CD4-positive, alpha-beta T cell treated with Interleukin-10 for 1 hour (primary cell): ENCODE measurements at places on chromosomes 16 and 17.

DNA sequence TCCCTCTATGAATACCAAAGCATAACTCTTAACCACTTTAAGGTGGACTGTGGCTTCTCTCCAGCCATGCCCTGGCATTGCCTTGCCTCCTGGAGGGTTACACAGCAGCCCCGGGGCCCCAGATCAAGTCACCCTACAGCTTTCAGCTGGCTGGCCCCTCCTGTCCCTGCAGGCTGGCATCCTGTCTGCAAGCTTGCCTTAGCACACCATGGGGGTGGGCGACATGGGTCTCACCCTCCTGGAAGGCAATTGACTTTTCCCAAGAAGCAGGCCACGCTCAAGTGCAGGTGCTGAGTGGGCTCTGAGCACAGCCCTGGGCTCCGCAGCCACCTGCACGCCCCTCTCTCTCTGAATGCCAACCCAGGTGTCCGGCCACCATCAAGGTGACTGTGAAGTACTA is 25.8 kb upstream of the AKTIP start:
- no peak for DNase-seq

DNA sequence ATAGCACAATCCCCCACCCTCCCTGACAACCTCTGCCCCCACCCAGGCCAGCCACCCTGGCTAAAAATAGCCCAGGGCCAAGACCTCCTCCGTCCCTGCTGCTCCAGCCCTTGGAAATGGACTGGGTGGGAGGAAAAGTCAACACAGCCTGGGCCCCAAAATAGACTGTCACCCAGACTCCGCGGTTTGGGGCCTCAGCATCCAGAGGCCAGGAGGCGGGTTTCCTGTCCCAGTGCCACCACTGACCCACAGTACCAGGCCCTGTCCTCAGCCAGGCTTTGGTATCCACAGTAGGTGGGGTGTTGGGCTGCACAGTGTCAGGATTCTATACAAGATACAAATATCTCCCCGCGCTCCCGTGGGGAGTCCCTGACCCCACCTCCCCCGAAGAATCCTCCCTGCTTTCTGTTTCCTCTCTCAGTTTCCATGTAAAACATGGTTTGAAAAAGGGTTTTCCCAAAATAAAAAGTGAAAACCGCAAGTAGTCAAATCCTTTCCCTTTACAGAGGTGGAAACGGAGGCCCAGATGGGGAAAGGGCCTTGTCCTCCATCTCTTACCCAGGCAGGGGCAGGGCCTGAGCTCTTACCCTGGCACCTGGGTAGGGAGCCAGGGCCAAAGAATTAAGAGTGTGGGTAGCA is 20.1 kb downstream of the CPNE2 start:
- DNase-seq, result no peak

DNA sequence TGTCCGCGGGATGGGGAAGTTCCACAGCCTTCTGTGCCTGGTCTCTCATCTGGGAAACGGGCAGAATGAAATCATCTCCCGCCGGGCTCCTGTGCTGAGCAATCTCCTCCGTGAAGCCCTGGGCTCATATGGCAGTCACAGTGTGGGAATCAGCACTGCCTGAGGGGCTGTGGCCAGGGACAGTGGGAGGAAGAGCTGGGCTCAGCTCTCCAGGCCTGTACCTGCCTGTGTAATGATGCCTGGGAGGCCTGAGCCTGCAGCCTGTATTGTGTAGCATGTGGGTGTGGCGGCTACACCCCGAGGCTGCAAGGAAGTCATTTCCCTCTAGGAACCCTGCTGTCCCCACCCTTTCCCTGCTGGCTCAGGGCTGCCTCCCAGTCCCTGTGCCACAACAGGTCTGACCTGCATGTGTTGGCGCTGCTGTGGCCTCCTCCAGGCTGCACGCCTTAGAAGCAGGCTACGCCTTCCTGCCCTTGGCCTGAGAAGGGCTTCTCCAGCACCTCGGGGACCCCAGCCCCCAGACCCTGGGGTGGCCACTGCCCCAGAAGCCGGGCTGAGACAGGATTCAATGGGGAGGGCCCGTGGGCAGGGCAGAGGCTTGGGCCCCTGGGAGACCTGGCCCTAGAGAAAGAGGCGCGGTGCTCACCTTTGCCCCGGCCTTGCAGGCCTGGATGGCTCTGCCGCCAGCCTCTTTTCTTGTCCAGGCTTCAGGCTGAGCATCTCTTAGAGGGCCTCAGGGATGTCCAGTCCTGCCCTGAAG is 2.1 kb downstream of the ITGB4 start:
- no peak for DNase-seq

GRCh38 chr17:81481073-81481799 is 31.4 kb downstream of the ACTG1 start:
- peak; percentile 73 for DNase-seq

DNA sequence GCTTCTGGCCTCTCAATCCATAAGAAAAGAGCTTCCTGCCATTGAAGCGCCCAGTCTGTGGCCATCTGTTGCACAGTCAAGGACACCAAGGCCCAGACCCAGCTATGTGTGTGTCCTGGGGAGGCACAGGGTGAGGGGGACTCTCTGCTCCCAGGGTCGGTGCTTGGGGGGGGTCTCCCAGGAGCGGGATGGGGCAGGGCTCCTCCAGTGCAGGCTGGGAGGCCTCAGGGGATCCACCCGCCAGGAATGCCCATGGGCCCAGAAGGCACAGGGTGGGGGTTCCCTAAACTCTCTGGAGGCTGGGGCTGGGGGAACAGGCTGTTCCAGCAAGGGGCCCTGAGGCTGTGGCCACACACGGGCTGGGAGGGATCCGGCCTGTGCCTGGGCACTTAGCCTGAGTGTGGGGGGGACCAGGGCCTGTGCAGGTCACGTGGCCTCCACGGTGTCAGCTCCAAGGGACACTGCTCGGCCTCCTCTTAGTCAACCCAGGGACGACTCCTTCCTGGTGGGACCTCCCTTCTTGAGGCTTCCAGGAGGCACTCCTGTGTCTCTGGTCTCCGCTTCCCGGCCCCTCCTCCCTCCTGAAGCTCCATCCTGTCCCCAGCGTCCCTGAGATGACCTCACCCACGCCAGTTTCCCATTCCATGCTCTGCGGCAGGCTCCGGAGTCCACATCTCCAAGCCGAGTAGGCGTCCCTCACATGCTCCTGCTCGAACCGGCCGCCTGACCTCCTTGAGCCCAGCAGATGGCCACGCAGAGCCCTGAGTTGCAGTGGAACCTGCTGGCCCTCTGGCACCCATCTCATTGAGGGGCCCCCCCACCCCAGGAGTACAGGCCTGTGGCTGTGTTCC is 23.1 kb upstream of the BAHCC1 start:
- DNase-seq, result no peak

GRCh38 chr16:54657058-54657708 is 273.5 kb upstream of the IRX5 start:
- no peak for DNase-seq

DNA sequence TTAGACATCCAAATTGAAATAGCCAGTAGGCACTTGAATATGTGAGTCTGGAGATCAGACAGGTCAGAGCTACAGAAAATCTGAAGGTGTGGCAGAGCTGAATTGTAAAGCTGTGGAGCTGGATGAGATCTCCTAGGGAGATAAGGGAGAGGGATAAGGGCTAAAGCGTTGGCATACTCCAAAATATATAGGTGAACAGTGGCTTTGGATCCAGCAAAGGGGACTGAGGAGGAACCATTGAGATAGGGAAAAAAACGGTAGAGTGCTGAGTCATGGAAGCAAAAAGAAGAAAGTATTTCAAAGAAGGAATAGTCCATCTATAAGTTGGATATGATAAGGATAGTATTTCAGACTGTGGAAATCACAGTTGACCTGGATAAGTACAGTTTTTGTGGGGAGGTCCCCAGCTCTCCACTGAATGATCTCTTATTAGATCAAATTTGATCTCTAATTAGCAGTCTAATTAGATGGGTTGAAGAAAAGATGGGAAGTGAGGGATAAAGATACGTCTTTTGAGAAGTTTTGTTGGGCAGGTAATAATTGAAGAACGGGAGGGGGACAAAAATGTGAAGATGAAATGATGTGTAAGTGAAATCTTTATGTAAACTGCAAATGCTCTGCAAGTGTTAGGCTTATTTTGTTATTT is 587 bp upstream of the DBF4B start:
- peak; percentile 13 for DNase-seq

GRCh38 chr17:7794075-7794663 is 39.8 kb upstream of the KDM6B start:
- no peak for DNase-seq

- DNase-seq, result no peak
These were observed 855 bp downstream of the TMEM204 start for GRCh38 chr16:1534021-1535020.

- peak; percentile 89 for DNase-seq
These were observed at the start of gene E2F4 for GRCh38 chr16:67191995-67192681. TSS of gene E2F4 (plus strand) at chr16:67192155. CDS start at chr16:67192228, 73 bp downstream.

- no peak for DNase-seq
These were observed 49.4 kb downstream of the RABEP1 start for GRCh38 chr17:5331506-5331905.

- DNase-seq, result no peak
These were observed 113.8 kb downstream of the SOCS1 start for GRCh38 chr16:11142261-11142630.

GRCh38 chr16:77758046-77758445 is 30.3 kb upstream of the VAT1L start:
- no peak for DNase-seq

DNA sequence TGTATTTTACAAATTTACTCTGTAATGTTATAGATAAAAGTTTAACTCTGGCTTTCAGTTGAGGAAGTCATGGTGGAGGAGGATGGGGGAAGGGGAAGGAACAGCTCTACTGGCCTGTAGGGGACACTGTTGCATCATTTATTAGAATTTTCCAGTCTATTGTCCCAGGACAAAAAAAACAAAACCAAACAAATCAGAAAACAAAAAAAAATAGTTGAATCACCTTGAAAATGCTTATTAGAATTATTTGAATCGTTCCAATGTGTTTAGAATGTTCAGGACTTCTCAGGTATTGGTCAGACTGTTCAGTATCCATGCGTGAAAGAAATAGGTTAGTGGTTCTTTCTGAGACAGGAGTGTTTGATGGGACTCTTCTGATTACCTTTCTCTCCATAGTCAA is 242.0 kb downstream of the FTO start:
- DNase-seq, result peak; percentile 21

GRCh38 chr17:71558901-71559300 is 561.9 kb upstream of the SOX9 start:
- no peak for DNase-seq

DNA sequence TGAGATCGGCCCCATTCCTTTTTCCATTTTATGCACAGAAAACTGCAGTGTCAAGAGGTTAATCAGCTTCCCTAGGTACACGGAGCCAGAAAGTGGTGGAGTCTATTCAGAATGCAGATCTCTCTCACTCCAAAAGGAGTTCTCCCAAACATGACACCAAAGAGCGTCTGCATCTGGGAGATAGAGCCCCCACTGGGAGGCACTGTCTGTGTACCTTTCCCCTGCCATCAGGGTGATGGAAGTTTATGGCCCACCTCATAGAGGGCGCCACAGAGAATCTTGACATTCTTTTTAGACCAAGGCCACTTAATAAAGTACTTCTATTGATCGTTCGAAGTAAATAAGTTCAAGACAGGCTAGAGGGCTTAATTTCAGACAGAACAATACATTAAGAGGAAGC is 493.7 kb upstream of the ERCC4 start:
- no peak for DNase-seq

DNA sequence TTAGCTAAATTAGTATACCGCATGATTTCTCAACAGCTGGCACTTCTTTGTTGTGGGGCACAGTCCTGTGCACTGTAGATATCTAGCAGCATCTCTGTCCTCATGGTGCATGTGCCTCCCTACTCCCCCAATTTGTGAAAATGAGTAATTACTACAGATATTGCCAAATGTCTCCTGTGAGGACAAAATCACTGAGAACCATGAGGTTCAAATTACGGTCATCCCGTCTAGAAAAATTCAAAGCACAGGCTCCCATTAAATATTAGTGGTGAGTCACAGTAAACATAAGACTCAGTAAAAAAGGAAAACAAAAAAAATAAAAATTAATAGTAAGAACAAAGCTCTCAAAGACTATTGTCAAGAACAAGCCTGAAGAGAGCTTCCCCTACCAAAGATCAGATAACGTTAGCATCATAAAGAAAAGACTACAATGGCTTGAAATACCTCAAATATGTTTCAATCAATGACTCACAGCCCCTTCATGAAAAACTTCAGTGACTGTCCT is 57.8 kb downstream of the STH start:
- no peak for DNase-seq

DNA sequence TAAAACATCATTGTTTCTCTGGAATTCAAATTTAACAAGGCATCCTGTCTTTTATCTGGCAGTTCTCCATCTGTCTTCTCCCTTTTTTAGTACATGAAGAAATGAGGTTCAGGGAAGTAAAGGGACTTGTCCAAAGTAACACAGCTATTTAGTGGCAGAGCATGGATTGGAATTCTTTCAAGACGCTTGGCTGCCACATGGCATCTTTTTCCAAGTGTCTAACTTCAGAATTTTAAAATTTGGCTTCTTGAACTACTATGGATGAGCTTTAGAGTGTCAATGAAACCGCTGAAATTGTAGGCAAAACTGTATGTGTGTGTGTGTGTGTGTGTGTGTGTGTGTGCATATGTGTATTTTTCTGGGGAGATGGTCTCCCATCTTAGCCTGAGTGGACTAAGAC is 5.2 kb upstream of the TMIGD1 start:
- DNase-seq, result no peak

DNA sequence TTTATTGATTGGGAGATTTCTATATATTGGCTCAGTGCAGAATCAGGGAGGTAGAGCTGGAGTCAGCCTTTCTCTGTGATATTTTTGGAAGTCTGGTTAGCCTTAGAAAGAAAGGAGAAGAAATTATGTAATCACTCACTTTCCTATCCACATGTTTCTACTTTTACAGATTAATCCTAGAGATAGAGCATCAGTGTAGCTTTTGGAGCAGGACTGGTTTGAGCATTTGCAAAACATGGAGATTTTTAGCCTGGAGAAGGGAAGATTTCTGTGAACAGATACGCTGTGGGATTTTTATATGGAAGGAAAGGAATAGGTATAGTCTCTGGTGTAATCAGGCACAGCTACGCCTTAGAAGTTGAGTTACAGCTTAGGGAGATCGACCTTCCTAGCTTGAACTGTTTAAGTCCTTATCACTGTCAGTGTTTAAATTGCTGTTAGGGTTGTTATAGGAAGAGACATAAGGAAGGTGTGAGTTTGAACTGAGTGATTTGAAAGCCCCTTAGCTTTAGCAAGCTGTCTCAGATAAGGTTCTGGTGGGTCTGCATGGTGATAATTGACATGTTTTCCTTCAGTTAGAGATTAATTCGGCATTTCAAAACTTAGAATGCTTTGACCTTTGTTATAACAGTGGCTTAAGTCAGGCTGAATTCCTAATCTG is 20.5 kb downstream of the METTL9 start:
- no peak for DNase-seq
